HL-60 (cell line): ENCODE measurements at places on chromosomes 3 and 15.

DNA sequence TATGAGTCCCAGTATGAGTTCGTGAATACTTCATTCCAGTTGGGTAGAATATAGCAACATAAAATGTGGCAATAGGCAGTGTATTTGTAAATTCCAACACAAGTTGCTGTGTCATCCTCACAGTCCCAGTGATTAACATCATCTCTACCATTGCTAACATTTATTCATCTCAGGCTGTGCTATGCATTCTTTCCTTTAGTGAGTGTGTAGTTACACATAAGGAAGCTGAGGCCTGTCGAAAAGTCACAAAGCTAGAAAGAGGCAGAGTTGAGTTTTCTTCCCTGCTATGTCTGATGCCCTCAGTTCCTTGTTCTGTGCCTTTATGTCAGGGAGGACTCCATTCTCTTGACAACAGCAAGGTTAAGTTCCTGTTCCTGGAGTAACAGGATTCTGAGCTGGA is 96.4 kb downstream of the FNDC3B start:
- peak; percentile 68 for DNase-seq

DNA sequence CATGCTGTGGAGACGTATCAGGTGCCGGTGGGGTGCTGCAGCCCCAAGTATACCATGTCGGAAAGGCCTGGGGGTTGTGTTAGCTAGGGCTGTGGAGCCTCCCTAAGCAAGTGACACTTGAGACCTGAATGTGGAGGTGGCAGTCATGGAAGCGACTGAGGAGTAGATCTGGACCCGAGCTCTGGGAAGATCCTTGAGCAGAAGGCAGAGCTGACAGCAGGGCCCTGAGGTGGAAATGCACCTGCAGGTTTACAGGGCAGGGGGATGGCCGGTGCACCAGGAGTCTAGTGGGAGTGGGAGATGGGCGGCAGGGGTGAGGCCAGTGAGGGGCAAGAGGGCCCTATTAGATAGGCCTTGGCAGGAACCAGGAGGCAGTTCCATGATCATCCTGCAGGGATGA is 91.8 kb upstream of the PLXNA1 start:
- no peak for DNase-seq

GRCh38 chr3:3342141-3342540 is 162.7 kb upstream of the CRBN start:
- DNase-seq = no peak

- DNase-seq = no peak
Measured at GRCh38 chr3:158005391-158006100, 100.7 kb downstream of the SHOX2 start.

- DNase-seq = no peak
Measured at GRCh38 chr3:73215281-73215680, 153.8 kb downstream of the EBLN2 start.

GRCh38 chr3:44411031-44411645 is 66.3 kb downstream of the ZNF445 start:
- no peak for DNase-seq

DNA sequence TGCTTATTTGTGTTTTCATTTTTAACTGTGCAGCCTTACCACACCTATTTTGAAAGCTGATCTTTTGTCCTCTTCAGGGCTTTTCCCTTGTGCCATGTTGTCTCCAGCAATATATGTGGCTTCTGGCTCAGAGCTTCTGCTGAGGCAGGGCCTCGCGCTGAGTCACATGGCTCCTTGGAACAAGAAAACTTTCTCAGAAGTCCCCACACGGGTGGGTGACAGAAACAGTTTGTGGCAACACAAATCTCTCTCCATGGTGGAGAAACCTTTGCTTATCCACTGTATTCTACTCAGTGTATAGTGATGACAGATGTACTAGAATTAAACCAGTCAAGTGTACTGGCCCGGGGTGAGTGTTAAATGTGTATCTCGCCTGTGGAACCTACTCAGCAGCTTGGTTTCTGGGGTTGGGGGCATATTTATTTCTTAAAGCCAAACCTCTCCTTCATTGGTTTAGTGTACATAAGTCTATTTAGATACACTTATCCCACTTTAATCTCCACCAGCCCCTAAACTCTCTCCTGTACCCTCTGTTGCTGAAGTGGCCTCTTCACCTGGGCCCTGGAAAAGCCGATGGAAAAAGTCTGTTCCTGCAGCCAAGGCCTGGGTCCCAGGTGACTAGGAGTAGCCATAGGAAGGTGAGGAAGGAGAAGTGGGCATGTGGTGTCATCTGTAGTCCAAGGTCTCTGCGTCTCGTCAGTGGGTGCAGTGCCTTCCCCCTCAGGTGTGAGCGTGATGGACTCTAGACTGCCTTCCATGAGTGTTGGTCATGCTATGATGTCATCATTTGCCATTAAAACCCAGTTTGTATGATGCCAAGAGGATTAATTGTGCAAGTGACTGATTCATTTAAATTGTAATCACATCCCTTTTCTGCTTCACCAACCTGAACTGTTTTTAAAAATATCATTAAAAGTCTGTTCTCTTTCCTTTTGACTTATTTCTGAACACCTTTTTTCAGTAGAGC is 3.2 kb upstream of the FBXL22 start:
- DNase-seq = no peak

DNA sequence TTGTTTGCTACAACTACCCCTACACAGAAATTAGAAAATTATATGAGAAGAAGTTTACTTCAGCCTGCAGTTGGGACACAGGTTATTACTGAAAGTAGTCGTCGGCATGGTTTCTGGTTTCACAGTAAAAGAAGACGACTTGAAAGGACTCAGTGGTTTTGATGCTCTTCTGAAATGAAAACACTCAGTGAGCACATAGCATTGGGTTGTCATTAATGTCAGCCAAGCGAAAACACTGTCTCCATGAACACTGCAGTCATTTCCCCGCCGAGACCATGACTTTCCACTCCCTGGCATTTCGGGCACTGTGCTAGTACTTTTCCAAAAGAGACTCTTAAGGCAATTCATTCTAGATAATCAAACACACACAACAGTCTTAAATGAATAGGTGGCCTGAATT is 69.2 kb upstream of the ICE2 start:
- DNase-seq = no peak

GRCh38 chr3:143502081-143502480 is 346.2 kb downstream of the SLC9A9 start:
- DNase-seq = no peak

DNA sequence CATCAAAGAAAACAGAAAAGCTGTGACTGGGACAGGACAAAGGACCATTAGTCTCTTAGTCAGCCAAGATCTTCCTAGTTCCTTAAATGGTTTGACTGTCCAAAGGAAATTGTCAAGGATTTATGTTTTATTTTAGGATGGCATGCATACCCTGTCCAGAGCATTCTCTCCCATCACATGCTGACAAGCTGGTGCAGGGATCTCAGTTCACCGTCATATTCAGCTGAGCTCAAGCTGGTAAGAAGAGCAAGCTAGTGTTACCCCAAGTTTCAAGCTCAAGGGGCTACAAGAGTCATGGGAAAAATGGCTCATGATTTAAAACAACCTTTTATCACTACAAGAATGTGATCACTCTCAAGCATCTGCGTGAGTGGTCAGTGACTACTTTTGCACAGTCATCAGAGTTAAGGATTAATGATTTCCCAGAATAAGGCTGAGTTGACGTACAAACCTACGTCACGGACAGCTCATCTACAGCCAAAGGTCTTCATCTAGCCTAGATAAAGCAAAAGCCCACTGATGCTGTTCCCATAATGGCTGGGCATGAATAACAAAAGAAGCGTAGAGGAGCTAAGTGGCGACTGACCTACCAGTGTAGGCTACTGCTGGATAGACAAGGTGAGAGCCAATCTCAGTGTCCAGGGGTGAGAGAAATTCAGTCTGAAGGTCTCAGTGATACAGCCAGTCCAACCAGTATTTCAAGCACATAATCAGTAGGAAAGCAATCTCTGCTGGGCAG is 157.5 kb downstream of the GABRB3 start:
- DNase-seq = no peak

- no peak for DNase-seq
Measured at GRCh38 chr3:12436514-12437220, 47.6 kb upstream of the TSEN2 start.

DNA sequence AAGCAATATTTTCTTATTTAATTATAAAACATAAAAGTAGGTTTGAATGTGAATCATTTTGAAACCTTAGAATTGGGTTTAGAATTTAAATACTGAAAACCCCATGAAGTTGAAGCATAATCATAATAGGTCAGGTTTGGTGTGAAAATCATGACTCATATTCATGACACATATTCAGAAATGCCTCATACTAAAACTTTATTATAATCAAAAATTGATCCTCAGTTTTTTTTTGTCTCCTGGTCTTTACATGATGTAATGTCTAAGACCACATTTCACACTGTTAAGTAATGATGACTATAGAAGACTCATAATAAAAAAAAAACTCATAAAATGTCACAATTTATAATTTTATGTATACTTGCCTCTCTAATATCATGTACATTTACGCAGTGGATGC is 190.4 kb downstream of the FOXP1 start:
- DNase-seq = no peak

- DNase-seq = peak; percentile 66
Measured at GRCh38 chr3:25831578-25831977, 41.7 kb downstream of the OXSM start.

DNA sequence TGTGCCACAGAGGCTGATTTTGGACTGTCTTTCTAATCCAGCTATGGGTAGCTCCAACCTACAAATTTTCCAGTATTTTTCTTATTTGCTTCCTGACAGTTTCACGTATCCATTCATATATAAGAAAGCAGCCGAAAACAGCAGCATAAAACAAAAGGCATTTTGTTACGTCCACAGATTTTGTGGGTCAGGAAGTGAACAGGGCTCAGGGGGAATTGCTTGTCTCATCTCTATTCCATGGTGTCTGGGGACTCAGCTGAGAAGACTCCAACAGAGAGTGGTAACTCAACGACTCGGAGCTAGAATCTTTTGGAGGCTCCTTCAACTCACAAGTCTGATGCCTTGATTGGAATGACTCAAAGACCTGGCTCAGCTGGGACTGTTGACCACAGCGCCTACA is 11.7 kb upstream of the SAMMSON start:
- DNase-seq = no peak

DNA sequence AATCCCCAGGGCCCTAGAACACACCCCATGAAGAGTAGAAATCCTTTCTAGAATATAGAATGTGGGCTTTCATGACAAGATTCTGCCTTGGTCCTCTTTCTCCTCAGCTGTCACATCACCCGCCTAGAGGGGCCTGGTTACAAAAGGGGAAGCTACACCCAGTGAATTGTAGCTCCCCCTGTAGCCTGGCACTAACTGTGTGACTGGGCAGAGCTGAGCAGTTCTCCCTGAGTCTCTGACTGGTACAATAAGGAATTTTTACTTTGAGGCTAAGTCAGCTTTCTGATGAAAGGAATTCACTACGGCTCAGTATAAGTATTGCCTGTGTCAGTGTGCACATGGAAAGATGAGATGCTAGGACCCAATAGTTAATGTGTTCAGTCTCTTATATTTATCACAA is 28.7 kb upstream of the ZNF148 start:
- no peak for DNase-seq

- DNase-seq = no peak
Measured at GRCh38 chr15:70154718-70155347, 57.1 kb upstream of the TLE3 start.
